ENCODE measurements at places on chromosomes 11 and 22.

DNA sequence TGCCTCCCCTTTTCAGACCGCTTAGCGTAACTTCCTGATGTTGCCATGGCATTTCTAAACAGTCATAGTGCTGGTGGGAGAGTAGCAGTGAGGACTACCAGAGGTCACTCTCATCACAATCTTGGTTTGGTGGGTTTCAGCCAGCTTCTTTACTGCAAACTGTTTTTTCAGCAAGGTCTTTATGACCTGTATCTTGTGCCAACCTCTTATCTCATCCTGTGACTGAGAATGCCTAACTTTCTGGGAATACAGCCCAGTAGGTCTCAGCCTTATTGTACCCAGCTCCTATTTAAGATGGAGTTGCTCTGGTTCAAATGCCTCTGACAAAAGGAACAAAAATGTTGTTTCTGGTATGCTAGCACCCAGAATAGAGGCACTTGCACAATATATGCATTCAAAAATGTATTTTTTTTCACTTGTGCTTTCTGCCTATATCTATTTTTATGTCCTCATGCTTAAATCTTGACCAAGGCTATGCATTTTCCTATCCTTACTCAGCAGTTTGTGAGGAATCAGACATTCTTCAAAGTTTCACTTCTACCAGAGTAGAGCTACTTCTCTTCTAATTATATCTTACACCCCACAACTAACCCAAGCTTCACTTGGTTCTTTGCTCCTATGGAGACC, 16.1 kb upstream of the OR51M1 start:
- DNase-seq: no peak

GRCh38 chr11:64694026-64694755, 28.8 kb downstream of the NRXN2 start:
- no peak for DNase-seq

GRCh38 chr11:116261606-116262005, 511.2 kb downstream of the BUD13 start:
- DNase-seq: no peak

DNA sequence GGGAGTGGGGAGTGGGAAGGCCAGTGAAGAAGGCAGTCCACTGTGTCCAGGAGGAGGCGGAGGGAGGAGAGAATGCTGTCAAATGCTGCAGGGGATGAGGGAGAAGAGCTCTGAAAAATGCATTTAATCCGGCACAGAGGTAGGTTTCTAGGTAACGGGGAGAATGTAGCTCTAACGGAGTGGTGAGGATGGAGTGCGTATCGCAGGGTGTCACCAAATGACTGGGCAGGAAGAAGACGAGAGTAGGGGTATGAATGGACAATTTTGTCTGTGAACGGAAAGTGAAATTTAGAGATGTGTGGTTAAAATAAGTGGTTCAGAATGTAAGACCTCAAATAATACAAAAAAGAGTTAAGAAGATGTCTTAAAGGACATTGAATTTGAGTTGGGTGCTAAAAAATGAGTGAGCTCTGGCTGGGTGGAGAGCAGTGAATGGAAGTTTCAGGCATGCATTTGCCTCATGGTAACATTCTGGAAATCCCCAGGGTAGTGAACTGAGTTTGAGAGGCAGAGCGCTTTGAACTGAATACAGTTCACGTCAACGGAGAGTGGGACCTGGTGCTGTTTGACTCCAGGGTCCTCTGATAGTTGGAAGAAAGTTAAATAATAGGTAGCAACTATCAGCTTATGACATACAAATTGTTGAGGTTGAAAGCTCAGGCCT, 81.3 kb upstream of the CADM1 start:
- no peak for DNase-seq

DNA sequence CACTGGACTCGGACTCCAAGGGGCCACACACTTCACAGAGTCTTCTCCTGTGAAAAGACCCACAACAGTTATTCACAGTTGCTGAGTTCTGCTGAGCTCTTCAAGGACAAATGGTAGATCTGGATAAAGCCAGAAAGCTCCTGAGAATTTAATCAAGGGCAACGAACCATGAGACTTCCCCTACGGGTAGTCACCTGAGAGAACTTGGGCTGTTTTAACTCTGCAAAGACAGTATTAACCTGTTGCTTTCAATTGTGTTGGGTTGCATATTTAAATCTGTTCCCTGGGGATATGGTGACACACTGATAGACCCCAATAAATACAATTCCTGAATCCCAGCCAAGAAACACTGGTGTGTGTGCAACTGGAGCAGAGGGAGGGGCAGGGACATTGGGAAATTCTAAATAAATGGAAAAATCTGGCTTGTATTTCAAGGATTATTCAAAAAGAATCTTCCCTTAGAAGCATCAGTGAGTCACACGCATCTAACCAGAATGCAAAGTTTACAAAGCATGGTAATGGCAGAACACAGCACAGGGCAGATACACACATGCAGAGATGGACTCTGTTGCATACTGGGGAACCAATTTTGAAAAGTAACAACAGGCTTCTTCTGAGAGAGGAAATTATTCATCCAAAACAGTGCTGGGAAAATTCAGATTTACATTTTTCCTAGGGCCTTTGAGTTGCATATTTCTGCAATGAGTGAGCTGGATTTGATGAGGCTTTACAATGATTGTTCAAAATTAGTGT, 4.0 kb downstream of the KCNJ1 start:
- DNase-seq: no peak

Data from stimulated activated CD4-positive, alpha-beta T cell treated with anti-CD3 and anti-CD28 coated beads, Interleukin-12 subunit alpha, Interleukin-12 subunit beta, amount 100 ng/mL, for 48 hours (primary cell).